Activated CD4-positive, alpha-beta T cell treated with anti-CD3 and anti-CD28 coated beads, Interleukin-2, amount 50 U/mL, for 48 hours (primary cell): ENCODE measurements at places on chromosomes 4 and X.

DNA sequence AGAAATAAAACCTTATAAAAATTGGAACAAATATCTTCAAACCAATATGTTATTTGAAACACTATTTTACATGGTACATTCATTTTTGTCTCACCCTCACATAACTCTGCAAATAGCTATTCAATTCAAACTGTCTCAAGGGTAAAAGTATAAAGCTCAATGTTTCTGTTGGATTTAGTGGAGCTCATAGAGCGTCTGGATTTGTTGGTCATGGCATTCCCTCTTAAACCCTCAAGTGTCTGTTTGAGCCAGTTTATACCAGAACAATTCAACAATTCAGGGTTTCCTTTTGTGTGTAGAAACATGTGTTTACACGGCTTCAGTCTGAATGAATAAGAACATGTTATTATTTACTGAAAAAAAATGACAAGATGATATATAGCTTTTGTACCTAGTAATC, 161.6 kb downstream of the PCDH18 start:
- DNase-seq: no peak

DNA sequence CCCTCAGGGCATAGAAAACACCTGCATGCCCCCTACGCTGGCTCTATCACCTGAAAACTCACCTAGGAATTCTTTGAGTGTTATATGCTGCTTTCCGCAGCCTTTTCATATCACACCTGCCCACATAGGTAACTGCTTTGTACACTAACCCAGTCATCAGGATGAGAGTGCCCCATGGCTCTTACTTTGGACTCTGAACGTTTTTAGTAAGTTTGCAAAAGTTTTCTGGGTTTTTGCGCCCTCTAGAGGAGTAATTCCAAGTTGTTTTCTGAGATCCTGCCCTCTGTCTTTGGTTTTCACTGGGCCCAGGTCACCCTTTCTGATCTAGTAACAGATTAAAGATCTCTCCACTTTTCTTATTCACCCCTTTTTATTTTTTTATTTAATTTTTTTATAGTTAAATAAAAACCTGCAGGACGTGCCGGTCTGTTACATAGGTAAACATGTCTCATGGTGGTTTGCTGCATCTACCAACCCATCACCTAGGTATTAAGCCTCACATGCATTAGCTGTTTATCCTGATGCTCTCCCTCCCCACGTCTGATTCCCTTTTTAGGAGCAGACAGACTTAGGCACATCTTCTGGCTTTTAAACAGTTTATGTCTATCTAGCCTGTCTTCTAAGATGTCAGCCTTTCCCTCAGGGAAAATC, 139.2 kb downstream of the NWD2 start:
- DNase-seq: no peak

GRCh38 chr4:60884587-60884986, 315.5 kb upstream of the ADGRL3 start:
- no peak for DNase-seq

GRCh38 chr4:46933686-46934085, 24.6 kb upstream of the COX7B2 start:
- no peak for DNase-seq

DNA sequence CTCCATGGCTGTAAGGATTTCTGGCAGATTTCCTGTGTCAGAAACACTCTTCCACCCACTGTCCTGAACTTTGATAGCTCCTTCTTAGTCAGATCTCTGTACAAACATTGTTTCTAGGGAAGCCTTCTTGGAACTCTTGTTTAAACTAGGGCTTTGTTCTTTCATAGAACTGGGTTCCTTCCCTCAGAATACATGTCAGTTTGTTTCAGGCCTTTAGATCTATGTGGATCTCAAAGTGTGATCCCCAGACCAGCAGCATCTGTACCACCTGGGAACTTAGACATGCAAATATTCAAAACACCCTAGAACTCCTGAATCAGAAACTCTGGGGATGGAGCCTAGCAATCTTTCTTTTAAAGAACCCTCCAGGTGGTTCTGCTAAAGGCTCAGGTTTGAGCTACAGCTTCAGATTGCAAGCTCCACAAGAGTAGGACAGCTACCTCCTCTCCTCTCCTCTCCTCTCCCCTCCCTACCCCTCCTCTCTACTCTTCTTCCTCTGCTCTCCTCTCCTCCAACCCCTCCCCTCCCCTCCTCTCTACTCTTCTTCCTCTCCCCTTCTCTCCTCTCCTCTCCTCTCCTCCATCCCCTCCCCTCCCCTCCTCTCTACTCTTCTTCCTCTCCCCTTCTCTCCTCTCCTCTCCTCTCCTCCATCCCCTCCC, 12.7 kb downstream of the RASSF6 start:
- DNase-seq: no peak

DNA sequence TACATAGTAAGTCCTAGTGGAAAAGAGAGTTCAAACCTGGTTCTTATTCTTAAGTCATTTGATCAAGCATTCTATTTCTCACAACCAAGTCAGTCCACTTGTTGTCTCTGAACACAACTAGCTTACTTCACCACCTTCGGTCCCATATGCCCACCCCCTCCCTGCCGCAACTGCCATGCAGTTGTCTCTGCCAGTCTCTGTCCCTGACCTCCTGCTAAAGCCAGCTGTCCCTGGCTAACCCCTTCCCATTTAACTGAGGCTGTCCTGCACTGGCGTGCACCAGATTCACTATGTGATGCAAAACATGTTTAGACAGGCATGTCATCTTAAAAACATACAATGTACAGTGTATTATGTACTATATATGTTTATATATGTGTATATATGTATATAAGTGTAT, 12.7 kb downstream of the FRAS1 start:
- no peak for DNase-seq

- peak; percentile 49 for DNase-seq
Observed at GRCh38 chr4:42568610-42569207, 88.2 kb downstream of the ATP8A1 start.

DNA sequence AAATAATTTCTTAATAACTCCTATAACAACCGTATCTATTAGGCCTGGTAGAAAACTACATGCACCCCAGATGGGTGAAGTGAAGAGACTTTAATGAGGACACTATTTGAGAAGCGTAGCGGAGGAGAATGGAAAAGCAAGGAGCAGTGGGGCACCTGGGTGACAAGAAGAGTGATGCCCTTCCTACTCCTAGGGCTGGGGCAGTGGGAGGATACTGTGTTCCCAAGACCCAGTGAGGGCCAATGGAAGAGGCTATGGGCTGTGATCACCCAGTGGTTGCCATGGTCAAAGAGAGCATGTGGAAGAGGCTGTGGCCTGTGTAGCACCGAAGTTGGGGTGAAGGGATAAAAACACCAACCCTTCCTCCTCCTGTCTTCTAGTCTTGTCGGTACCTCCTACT, 86.5 kb upstream of the SHISA3 start:
- no peak for DNase-seq

- DNase-seq: no peak
Observed at GRCh38 chr4:2341911-2342652, 76.4 kb downstream of the ZFYVE28 start.

GRCh38 chr4:170190265-170190664, 100.5 kb upstream of the AADAT start:
- DNase-seq: no peak

DNA sequence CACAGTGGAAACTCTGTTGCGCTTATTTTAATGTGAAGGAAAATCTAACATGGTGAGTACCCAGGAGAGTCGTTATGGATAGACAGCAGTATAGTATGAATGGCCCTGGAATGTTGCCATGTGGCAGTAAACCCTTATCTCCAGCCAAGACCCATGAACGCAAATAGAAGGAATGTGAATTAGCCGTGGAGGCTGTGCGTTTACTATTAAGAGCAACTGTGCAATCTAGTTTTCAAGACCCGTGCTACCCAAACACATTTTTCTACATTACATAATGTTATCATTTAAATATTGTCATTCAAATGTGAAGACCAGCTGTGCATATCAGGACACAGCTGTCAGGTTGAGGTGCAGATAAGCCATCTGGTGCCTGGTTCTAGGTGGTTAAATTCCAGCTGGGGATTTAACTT, 13.3 kb upstream of the AGA start:
- DNase-seq: no peak

GRCh38 chr4:186020793-186021407, 48.1 kb upstream of the TLR3 start:
- DNase-seq: no peak

DNA sequence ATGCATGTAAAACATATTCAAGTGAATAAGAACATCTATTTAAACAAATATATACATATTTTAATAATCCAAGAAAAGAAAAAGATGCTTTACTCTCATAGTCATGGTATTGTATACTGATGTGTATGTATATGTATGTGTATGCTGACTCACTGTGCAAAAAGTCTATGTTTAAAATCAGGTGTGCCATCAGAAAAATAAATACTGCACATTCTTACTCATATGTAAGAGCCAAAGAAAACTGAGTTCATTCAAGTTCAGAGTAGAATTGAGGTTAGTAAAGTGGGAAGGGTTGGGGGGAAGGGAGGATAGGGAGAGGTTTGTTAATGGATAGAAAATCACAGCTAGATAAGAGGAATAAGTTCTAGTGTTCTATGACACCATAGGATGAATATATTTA, 403.9 kb upstream of the SMIM31 start:
- DNase-seq: no peak
